DND-41 (cell line): ENCODE measurements at places on chromosomes 1 and 21.
A peak's percentile ranks its signal among the peaks of the same experiment; 100 is the strongest.

DNA sequence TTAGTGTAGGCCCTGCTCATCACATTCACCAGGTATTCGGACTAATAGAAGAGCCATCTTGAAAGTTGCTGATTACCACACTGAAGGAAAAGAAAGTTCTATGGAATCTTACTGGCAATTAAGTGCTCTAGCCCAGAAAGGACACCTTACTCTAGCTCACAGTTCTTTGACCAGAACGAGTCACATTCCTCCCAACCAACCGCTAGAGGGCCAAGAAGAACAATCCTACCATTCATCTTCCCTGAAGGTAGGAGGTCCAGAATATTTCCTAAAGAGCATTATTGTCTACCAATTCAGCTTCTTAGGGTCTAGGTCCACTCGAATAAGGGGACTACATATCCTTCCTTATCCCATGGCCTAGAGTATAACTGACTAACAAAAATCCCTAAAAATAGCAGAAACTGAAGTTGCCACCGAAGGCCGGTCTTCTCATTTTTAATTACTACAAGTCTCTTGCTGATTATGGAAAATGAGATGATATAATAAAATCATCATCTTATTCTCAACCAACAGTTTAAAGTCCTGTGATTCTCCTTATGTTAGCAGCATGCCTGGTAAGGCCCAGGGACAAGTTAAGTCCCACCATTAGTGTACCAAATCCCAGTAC is 2.7 kb upstream of the FMO1 start:
- no peak for DNase-seq

- DNase-seq, result no peak
Observed at GRCh38 chr21:42849759-42850412, 29.5 kb downstream of the WDR4 start.

DNA sequence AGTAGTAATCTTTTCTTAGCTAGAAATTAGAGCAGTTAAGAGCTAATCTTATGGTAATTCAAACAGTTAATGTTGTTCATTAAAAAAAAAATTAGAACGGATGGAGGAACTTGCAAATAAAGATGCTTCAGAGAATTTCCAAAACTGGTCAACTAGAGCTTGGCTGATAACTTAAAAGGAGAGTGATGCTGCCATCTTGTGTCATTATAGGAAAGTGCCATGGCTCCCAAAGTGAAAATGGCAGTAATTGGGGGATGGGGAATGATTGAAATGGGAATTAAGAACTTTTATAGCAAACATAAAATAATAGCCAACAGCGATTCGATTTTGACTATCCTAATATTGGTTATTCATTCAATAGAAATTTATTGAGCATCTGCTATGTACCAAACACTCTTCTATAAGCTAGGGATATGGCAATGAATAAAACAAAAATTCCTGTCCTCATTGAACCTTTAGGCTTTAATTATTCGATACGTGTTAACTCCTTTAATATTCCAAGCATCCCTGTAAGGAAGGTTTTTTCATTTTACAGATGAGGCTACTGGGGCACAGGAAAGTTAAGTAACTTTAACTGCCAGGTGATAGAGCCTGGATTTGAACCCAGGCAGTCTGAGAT is 5.7 kb upstream of the PLPP3 start:
- DNase-seq, result peak; percentile 36

GRCh38 chr1:183734543-183735036 is 70.3 kb upstream of the RGL1 start:
- no peak for DNase-seq

GRCh38 chr1:149962039-149962647 is 25.5 kb upstream of the MTMR11 start:
- peak; percentile 73 for DNase-seq

- DNase-seq, result no peak
Observed at GRCh38 chr1:231419738-231420298, 2.3 kb downstream of the EGLN1 start.

GRCh38 chr1:9389968-9390367 is 97.3 kb downstream of the SPSB1 start:
- no peak for DNase-seq

DNA sequence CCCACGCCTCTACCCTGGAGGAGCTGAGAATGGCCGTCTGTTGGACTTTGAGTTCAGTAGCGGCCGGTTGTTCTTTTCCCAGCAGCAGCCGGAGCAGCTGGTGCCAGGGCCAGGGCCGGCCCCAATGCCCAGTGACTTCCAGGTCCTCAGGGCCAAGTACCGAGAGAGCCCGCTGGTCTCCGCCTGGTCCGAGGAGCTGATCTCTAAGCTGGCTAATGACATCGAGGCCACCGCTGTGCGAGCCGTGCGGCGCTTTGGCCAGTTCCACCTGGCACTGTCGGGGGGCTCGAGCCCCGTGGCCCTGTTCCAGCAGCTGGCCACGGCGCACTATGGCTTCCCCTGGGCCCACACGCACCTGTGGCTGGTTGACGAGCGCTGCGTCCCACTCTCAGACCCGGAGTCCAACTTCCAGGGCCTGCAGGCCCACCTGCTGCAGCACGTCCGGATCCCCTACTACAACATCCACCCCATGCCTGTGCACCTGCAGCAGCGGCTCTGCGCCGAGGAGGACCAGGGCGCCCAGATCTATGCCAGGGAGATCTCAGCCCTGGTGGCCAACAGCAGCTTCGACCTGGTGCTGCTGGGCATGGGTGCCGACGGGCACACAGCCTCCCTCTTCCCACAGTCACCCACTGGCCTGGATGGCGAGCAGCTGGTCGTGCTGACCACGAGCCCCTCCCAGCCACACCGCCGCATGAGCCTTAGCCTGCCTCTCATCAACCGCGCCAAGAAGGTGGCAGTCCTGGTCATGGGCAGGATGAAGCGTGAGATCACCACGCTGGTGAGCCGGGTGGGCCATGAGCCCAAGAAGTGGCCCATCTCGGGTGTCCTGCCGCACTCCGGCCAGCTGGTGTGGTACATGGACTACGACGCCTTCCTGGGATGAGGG is 28.5 kb upstream of the SPSB1 start:
- no peak for DNase-seq

DNA sequence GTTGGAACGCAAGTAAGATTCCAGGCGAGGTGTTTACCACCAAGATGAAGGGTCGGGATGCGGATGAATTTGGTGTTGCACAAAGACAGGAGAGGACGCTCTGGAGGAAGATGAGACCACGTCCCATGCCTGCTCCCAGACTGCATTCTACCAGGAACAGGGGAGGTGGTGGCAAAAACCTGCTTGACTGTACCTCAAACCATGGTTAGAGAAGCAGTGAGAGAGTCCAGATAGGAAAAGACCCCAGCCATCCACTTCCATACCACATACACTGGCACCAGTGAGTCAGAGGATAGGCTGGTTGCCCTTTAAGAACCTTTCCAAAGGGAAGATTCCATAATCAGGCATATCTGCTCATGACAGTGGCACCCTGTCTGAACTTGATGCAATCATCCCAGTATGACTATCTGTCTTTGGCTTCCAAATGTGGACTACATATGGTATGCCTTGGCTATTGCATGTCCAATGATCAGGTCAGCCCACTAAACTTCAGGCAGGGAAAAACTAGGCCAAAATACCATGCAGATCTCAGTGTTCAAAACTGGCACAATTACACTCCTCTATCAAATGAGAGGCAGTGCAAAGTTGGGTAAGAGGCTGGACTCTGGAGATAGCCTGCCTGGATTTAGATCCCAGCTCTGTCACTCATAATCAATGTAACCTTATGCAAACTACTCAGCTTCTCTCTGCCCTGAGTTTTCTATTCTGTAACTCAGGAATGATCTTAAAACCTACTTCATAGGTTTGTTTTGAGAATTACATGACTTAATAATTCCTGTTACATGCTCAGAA is 20.6 kb downstream of the NPR1 start:
- DNase-seq, result no peak

DNA sequence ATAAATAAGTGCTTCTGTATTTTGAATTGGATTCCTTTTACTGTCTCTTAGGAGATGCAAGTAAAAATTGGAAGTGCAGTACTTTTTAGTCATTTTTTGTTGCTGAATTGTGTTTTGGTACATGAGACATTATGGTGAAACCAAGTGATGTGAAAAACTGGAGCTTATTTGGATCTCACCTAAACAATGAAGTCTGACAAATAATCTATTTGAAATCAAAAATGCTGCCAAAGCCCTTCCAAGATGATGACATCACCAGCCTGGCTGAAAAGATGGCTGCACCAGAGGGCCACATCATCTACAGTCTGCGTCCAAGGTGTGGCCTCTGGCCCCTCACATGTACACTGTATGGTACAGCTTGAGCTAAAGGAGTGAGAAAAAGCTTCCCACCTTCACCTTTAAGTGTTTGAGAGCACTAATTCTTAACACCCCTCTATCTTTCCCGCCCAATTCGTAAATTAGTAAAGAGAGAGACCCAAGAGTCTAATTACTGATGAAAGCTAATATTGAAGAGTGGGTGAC is 192.5 kb upstream of the ST6GALNAC5 start:
- no peak for DNase-seq

DNA sequence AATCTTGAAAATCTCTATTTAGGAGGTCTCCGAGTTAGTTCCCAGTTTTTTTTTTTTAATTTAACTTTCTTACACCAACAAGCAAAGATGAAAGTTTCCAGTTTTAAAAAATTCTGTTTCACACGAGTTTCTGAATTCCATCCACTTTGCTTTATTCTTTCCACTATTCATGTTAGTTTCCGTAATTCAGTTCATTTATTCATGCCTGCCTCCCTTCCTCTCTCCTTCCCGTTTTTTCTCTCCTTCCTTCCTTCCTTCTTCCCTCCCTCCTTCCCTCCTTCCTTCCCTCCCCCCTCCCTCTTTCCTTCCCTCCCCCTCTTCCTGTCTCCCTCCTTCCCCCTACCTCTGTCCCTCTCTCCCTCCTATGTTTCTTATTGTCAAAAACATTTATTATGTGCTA is 22.3 kb downstream of the ADGRL2 start:
- no peak for DNase-seq

GRCh38 chr1:15168479-15168878 is 14.9 kb downstream of the TMEM51 start:
- DNase-seq, result no peak

- peak; percentile 57 for DNase-seq
Observed at GRCh38 chr1:96845464-96845863, 123.9 kb downstream of the PTBP2 start.

DNA sequence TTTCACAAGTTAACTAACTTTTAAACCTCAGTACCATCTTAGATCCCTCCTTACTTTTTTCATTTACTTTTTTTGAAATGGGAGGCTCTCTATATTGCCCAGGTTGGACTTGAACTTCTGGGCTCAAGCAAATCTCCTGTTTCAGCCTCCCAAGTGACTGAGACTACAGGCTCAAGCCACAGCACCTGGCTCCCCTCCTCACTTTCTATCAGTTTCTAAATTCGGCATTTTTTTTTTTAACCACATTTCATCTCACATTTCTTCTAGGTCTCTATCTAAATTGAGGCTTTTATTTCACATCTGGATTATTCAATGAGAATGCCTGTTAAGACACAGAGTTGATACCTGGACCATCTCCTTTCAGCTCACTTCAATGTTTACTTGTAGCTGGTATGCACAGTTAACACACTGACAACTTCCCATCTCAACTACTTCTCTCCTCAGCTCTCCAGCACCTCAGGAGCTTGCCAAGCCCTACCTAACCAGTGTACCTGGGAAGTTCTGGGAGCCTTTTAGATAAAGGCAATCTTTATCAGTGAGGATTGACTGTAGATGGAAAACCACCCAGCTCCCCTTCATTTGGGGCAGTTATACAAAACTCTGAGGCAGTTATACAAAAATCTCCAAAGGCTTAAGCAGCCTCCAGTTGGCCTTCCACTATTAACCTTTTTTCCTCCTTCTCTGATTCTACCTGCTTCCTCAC is 3.4 kb downstream of the USP33 start:
- no peak for DNase-seq

- DNase-seq, result peak; percentile 68
Observed at GRCh38 chr1:229514578-229515275, 6.6 kb upstream of the NUP133 start.

DNA sequence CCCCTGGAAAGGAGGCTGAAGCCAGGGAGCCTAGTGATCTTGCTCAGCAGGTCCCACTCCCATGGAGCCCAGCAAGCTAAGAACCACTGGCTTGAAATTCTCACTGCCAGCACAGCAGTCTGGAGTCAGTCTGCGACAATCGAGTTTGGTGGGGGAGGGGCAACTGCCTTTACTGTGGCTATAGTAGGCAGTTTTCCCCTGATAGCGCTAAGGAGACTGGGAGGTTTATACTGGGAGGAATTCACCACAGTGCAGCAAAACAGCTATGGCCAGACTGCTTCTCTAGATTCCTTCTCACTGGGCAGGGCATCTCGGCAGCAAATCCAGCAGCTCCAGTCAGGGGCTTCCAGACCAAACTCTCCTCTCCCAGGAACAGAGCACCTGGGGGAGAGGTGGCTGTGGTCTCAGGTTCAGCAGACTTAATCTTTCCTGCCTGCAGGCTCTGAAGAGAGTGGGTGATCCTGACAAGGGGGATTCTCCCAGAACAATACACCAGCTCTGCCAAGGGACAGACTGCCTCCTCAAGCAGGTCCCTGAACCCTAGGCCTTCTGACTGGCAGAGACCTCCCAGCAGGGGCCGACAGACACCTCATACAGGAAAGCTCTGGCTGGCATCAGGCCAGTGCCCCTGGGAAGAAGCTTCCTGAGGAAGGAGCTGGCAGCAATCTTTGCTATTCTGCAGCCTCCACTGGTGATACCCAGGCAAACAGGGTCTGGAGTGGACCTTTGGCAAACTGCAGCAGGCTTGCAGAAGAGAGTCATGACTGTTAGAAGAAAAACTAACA is 548.5 kb upstream of the NEGR1 start:
- DNase-seq, result no peak

GRCh38 chr1:40075266-40075665 is 21.8 kb downstream of the PPT1 start:
- no peak for DNase-seq

- no peak for DNase-seq
Observed at GRCh38 chr1:24418898-24419628, 3.5 kb downstream of the NIPAL3 start.

DNA sequence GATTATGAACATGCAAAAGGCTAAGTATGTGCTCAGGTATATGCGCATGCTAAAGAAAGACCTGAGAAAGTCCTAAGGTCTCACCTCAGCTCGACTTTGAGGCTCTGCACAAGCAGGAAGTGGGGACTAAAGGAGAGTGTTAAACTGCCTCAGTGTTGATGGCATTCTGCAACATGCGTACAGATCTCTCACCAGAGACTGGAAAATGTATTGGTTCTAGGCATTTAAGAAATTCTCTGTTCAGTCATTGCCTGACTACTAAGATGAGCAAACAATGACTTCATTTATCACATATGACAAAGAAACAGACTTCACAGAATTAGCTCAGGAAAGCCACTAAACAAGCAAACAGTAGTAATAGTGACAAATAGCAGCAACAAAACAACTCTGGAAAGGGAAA is 90.8 kb downstream of the USH2A start:
- DNase-seq, result no peak

- DNase-seq, result no peak
Observed at GRCh38 chr1:52180176-52180575, 38.3 kb downstream of the ZFYVE9 start.

GRCh38 chr1:44315521-44315920 is 39.5 kb downstream of the ERI3 start:
- no peak for DNase-seq
